ENCODE measurements at places on chromosomes 2 and 18.

DNA sequence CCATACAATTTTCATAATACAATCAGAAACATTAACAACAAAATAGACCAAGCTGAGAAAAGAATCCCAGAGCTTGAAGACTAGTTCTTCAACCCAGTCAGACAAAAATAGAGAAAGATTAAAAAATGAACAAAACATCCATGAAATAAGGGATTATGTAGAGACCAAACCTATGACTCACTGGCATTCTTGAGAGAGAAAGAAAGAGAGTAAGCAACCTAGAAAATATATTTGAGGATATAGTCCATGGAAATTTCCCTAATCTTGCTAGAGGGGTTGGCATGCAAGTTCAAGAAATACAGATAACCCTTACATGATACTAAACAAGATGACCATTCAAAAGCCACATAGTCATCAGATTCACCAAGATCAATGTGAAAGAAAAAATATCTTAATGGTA lies 281.7 kb downstream of the CCDC85A start:
- no peak for DNase-seq

DNA sequence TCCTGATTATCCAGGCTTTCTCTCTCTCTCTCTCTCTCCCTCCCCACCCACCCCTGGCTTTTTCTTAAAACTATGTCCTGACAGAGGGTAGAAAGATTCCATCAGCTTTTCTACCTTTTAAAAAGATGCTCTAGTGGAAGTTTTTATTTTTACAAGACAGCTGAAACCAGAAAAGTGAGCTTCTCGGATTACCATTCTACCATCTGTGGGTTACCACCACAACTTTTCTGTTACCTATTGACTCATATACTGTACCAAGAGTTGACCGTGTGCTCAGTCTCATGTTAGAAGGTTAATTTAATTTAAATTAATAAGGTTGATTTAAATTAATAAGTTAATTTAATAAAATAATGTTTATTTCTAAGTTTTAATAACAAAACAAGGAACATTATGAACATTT lies 137.6 kb downstream of the UPP2 start:
- no peak for DNase-seq

- no peak for DNase-seq
Measured at GRCh38 chr2:153101187-153101586, 377.4 kb downstream of the RPRM start.

GRCh38 chr2:239311132-239312040 lies 89.4 kb downstream of the HDAC4 start:
- no peak for DNase-seq

- no peak for DNase-seq
Measured at GRCh38 chr2:224925810-224926100, 116.5 kb downstream of the DOCK10 start.

DNA sequence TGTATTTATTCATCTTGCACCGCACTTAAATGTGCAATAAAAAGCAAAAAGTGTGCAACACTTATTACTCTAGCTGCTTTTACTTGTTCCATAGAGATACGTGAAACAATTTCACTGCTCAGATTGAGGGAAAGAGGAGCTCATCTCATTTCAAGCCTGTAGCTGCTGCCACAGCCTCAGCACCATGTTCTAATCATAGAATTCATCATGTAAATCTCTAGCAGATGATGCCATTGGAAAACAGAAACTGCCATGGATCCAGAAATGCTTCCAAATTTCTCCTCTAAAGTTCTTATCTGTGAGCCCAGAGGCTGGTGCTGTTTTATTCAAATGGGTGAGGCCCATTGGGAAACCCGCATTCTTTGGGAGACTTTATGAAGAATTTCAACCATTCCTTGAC lies 2.0 kb downstream of the CDC42EP3 start:
- no peak for DNase-seq

GRCh38 chr2:191245046-191245868 lies at the start of gene MYO1B:
TSS of gene MYO1B (plus strand) at chr2:191245404. CDS start at chr2:191276896, 31,492 bp downstream.
- no peak for DNase-seq

GRCh38 chr2:212536817-212537725 lies 1.5 kb downstream of the ERBB4 start:
- DNase-seq = no peak

DNA sequence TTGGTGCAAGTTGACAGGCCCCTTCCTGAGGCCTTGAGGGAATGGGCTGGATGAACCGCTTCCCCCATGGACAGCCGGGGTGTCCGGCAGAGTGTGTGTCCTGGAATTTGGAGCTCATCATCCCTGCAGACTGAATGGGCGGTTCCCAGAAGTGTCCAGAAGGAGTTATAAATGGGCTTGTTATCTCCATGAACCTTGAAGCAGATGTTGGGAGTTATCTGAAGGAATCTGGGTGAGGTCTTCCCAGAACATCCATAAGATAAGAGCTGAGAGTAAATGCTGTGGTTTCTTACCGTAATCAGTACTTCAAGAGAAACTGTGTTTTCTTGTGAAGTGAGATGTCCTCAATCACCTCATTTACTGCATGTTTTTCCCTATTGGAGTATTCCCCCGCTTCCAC lies 21.1 kb downstream of the PLB1 start:
- no peak for DNase-seq

DNA sequence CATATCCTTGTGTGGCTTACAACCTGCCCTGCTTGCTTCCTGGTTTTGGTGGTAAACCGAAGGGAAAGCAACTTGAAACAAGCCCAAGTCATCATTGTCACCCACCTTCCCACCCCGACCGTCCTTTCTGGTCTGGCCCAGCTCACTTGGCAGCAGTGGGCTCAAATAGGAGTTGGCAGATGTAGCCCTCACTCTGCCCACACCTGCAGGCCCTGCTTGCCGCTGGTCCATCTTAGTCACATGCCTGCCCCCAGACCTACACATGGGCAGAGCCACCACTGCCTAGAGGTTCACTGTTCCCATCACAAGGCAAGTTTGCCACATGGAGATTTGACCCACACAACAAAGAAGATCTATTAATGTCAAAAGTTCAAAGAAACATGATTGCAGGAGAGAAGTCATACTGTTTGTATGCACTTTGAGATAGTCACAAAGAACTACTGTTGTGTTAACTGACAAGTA lies 9.3 kb downstream of the EIPR1 start:
- no peak for DNase-seq

GRCh38 chr2:212135739-212136138 lies 402.9 kb downstream of the ERBB4 start:
- DNase-seq = no peak

DNA sequence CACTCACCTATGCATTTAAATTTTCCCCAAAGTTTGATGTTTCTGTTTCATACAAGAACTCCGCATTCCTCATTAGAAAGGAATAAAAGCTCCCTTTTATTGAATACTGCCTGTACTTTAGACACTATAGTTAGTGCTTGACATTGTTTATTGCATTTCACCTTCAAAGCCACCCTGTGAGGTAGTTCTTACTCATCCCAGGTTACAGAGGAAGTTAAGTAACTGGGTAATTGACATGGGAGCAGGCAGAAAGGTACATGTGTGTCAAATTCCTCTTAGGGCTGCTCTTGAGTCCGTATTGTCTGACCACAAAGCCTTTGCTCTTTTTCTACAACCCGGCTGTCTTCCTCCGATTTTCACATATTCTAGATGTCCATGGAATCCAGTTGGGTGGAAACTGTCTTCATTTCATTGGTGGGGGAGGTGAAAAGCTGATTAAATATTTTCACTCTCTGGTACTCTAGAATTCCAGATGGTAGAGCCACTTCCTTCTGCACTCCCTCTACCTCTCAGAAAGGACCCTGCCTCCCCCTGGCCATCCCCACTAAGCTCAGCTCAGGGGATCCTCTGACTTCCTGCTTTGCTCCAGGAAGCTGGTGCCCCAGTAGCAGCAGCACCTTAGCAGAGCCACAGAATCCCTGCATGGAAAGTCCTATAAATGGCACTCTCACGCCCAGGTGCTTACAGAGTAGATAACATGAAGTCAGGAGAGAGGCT lies 319.2 kb downstream of the LRATD1 start:
- no peak for DNase-seq

GRCh38 chr18:73168236-73168635 lies 300.4 kb upstream of the NETO1 start:
- no peak for DNase-seq

DNA sequence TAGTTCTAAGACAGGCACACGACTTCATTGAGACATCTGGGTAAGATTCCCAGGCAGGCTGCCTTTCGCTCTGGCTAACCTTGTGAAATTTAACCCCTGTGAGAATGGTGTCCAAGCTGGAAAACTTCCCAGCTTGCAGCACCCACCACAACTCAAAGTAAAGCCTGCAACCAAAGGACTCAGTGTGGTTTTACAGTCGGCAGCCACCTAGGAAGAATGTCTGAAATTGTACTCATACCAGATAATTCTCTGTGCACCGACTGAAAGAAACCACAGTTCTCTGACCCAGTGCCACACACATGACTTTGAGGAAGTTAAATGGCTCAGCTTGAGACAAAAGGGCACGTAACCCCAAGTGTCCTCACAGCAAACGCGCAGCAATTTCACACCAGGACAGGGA lies 125.7 kb downstream of the RBMS1 start:
- DNase-seq = no peak

DNA sequence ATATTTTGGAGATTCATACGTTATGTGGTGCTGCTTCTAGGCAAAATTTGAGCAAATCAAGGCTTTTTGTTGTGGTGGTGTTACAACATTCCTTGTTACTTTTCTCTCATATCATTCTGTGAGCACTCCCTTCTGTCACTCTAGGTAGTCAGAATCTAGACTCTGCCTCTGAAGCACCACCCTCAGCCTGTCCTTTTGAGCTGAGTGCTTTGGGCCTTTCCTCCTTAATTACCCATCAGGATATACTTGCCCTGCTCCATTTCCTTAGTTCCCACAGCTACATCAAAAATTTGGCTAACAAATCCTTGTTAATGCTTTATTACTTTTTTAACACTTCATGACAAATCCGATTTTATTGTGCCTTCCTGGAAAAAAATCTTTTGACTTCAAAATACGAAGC lies 289.6 kb downstream of the CALCRL start:
- no peak for DNase-seq

- DNase-seq = no peak
Measured at GRCh38 chr2:233426619-233427342, 72.5 kb downstream of the DGKD start.

GRCh38 chr2:212495046-212495445 lies 43.6 kb downstream of the ERBB4 start:
- DNase-seq = no peak

DNA sequence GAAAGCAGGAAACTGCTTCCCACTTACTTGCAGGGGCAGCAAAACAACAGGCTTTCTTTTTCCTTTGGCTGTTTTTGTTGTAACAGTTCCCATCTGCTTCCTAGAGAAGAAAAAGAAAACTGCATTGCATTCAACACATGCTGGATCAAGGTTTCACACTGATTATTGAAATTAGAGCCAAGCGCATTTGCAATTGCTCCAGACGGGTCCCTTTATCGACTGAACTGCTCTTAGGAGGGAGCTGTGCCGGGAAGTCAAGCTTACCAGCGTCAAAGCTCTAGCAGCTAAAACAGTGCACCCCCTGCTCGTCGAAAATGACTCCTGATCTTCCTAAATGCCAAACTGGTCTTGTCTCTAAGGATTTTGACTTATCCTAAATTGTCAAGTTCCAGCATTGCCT lies 164.0 kb upstream of the SESTD1 start:
- no peak for DNase-seq

DNA sequence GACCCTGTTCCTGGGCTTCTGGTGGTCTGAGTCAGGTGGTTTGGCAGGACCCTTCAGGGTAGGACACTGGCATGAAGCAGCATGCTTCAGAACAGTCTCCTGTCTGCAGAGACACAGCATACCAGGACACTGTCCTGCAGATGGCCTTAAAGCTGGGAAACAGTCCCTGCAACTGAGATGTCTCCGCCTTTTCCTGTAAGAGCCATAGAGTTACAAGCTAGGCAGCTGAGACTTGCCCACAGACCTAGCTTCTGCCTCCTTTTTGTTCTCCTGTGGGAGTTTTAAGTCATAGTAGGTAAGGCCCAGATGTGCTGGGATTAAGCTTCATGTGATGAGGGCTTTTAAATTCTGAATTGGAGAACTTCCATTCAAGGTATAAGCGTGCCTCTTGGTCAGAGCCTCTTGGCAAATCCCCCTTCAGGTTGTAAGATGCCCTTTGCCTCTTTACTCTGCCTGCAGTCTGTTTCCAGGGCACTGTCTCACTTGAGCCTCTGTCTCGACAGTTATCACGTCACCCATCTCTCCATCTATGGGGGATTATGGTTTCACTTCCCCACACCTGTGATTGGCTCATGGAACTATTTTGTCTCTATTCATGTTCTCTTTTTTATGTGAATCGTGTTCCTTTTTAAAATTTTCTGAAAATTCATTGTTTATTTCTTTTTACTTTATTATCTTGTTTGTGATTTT lies 51.8 kb downstream of the COA5 start:
- DNase-seq = no peak

GRCh38 chr2:96207073-96207773 lies 1.4 kb downstream of the STARD7 start:
- no peak for DNase-seq

DNA sequence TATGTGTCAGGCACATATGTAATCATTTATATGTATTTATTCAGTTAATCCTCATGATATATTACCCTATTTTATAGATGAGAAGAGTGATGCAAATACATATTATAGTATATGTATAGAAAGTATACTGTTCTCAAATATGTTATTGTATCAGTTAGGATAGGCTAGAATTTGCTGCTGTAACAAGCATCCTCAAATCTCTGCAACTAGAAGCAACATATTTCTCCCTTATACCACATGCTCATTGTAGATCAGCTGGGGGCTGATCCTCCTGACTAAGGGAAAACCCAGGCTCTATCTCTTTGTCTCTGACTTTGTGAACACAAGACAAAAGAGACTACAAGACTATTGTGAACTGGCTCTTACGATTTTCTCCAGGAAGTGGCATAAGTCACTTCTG lies 24.8 kb upstream of the HS6ST1 start:
- no peak for DNase-seq

All from dorsolateral prefrontal cortex (tissue), 122 donors.